ENCODE measurements at places on chromosomes 3 and 15.

DNA sequence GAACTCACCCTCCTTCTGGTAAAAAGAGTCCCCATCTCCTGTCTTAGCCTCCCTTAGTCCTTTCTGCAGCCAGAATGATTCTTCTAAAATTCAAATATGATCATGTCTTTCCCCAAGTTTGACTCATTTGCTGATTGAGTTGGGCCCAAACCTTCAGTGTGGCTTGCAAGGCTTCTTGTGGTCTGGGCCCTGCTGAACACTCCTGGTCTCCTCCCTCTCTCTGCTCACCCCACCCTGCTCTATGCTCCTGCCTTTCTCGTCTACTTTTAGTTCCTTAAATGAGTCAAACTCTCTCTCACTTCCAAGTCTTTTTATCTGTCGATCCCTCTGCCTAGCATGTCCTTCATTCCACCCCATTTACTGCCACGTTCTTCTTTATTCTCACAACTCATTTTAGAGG lies 72.6 kb downstream of the CCR1 start:
- DNase-seq: no peak

- DNase-seq: no peak
These were observed 90.2 kb downstream of the CERS3 start for GRCh38 chr15:100438570-100438969.

GRCh38 chr15:80744826-80745225 lies 34.3 kb upstream of the CEMIP start:
- no peak for DNase-seq

DNA sequence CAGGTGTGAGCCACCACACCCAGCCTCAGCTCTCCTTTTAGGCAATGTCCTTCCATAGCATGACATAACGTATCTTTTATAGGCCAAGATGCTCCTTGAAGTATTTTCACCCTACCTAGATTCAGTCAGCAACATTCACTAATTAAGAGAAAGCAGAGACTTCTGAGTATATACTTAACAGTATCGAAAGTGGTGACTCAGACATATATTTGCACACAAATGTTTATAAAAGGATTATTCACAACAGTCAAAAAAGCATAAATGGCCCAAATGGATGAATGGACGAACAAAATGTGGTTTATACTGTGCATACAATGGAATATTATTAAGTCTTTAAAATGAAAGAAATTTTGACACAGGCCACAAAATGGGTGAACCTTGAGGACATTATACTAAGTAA lies 108.6 kb downstream of the ZNF385D start:
- no peak for DNase-seq

DNA sequence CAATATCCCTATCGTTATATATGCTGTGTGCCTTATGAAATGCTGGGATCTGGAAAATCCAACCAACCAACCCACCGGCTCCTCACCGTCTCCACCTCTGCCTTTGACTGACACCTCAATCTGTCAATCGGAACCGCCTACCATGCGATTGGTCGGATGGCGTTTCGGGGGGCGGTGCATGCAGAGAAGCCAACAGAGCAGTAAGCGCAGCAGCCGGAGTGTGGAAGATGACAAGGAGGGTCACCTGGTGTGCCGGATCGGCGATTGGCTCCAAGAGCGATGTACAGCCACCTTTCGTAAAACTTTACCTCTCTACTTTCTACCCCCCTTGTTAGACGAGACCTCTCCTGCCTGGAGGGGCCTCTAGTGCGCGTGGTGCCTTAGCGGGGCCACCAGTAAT lies 6.3 kb downstream of the CLK3 start:
- DNase-seq: no peak

DNA sequence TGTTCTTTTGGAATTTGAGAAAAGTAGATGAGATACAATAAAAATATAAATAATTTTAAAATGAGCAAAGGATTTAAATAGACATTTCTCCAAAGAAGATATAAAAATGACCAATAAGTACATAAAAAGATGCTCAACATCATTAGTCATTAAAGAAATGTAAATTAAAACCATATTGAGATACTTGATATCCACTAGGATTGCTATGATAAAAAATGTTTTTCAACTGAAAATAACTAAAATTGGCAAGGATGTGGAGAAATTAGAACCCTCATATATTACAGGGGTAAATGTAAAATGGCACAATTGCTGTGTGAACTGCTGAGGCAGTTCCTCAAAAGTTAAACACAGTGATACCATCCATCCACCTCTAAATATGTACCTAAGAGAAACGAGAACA lies 38.8 kb downstream of the LRRFIP2 start:
- DNase-seq: no peak

- no peak for DNase-seq
These were observed 31.3 kb downstream of the LAMP3 start for GRCh38 chr3:183131186-183131725.

GRCh38 chr3:99410789-99411311 lies 227.5 kb upstream of the COL8A1 start:
- DNase-seq: no peak

DNA sequence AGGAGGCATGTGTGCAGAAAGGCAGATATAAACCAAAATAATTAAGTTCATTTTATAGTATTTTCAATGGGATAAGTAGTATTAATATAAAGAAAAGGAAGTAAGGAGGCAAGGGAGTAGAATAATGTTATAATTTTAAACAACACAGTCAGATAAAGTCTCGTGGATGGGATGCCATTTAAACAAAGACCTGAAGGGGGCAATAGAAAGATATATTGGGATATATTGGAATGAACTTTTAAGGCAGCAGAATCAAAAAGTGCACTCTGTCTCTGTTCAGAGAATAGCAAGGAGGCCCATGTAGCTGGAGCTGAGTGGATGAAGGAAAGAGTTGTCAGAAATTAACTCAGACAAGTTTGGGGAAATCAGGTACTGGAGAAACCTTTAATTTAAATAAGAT lies 158.7 kb downstream of the CGGBP1 start:
- no peak for DNase-seq

- no peak for DNase-seq
These were observed 18.9 kb downstream of the MELTF start for GRCh38 chr3:197010556-197011351.

GRCh38 chr3:100796556-100796955 lies 87.3 kb downstream of the TFG start:
- DNase-seq: no peak

DNA sequence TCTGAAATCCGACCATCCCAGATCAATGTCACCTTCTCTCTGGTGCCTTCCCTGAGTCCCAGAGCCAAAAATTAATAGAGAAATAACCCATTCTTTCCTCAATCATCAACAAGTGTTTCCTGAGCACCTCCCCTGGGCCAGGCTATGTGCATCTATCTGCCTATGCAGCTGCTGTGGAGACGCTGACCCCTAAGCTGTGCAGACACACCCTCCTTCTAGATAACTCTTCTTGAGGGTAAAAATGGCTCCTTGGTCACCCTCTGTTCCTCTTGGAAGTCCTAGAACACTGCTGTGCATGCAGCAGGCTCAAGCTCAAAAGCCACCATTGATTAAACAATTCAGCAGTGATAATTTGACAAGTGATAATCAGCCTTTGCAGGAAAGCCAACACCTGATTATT lies 18.4 kb downstream of the CA12 start:
- DNase-seq: no peak

- DNase-seq: no peak
These were observed 609.1 kb upstream of the BCHE start for GRCh38 chr3:166446291-166446690.

- no peak for DNase-seq
These were observed 217.7 kb downstream of the CDIN1 start for GRCh38 chr15:36797128-36797527.
